Activated CD8-positive, alpha-beta memory T cell treated with anti-CD3 and anti-CD28 coated beads for 1 hour (primary cell): ENCODE measurements at places on chromosomes 7 and 10.

GRCh38 chr7:33130184-33130583 lies 820 bp downstream of the BBS9 start:
- DNase-seq = no peak

GRCh38 chr10:97007417-97007816 lies 175.3 kb downstream of the LCOR start:
- DNase-seq = no peak

DNA sequence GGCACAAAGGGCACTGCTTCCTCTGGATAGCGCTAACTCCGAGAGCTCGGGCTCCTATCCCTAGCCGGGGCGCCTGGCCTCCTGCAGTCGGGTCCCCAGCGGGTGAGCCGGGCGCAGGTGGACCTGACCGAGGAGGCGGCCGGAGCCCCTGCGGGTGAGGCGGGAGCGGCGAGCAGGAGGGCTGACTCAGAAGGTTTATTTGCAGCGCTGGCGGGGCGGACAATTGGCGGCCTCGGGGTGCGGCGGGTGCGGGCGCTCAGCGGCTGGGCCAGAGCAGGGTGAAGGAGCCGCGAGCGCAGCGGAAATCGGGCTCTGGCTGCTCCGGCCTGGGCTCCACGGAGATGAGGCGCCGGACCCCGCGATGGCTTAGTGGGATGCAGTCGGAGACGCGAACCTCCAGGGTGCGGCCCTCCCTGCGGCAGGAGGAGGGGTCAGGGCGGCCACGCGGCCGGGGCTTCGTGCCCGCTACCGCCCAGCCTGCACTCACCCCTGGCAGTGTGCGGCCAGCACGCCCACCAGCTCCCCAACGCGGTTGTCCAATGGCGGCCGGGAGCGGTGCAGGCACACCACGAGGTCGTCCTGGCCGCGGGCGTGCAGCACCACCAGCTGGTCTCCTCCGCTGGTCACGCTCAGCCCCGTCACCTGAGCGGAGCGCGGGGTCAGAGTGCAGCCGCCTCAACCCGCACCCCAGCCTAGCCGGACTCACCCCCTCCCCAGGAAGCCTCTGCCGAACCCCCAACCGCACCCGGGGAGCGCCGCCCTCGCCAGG lies 16.1 kb downstream of the MYO1G start:
- no peak for DNase-seq

DNA sequence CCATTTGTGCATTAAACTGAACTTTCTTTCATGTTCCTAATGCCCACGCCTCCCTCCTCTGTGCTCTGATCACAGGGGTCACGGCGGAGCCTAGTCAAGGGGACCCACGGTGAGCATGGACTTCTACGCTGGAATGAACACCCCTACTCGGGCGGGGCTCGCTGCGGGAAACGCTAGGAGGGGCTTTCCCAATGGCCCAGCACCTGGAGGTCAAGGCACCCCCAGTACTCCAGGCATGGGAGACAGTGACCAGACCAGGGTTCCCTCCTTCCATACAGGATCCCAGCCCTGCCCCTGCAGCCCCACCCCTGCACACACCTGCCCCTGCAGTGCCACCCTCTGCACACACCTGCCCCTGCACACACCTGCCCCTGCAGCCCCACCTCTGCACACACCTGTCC lies 27.1 kb upstream of the NKX6-2 start:
- DNase-seq = no peak

GRCh38 chr10:62382831-62383230 lies 8.7 kb downstream of the ZNF365 start:
- no peak for DNase-seq

DNA sequence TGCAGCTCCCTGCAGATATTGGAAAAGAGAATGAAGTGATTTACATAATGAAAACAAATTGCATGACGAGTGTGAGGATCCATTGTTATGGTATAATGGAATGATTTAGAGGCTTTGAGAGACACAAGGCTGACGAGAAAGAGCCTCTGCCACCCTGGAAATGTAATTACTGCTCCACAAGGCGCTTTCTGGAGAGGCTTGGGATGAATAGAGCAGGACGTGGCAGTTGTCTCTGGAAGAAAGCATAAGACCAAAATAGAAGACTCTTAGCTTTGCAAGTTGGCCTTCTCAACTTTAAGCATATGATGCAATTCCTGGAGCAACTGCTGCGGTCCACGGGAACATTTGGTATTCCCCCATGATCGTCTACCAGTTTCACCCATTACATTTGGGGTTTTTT lies 181.9 kb upstream of the TCF7L2 start:
- DNase-seq = no peak
